ENCODE measurements at places on chromosomes 12 and 14. TPM values are rescaled to one million over a fixed set of nuclear protein-coding genes. Genes with fewer than 3 reads are reported as not detected.

PDE3A gene
- not detected for total RNA-seq

DNA sequence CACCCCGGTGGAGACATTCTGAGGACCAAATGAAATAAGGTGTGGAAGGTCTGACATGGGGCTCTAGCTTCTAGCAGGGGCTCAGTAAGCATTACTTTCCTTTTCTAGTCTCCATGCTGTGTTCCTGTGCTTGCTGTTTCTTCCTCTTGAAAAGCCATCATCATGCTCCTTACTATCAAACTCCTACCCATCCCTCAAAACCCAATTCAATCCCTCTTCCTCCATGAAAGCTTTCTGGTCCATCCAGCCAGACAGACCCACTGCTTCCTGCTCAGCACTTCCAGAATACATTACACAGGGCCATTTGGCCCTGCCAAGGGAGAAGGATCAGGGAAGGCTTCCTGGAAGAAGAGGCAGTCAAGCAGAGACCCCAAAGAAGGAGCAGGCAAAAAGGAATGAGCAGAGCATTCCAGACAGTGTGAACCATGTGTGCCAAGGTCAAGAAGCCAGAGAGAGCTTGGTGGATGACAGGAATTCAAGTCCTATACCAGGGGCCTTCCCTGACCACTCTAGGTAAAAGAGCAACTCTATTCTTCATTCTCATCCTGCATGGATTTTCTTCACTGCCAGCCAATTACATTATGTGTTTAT lies 59.5 kb downstream of the NUAK1 start:
- DNase-seq = no peak

DNA sequence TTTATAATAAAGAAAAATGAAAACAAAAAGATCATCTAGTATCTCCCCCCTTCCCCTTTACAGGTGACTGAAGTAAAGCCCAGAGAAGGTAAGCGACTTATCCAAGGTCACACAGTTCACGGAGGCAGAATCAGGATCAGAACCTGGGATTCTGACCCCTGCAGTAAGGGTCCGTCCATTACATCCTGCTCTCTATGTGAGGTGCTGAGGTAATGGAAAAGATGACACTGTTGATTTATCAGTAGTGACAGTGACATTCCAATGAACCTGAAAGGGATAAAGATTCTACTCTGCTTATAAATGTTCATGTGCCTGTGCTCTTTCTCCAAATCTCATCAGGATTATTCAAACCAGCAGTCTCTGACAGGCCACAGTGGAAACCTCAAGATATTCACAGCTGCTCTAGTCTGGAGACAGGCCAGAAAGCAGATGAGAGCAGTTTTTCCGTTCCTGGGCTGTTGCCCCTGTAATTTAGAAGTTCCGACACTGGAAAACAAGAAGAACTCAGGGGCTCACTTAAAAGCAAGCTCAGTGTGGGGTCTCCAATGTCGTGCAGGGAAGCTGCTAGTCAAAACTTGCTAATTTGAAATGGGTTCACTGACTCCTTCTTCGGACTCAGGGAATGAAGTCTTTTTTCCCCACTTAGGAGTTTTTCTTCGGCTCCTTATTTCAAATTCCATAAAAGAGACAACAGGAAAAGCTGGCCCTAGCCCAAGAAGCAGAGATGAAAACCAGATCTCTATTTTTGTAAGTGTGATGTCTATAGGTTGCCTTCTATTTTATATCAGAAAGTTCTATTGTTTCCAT lies 131.8 kb upstream of the EEA1 start:
- no peak for DNase-seq

DNA sequence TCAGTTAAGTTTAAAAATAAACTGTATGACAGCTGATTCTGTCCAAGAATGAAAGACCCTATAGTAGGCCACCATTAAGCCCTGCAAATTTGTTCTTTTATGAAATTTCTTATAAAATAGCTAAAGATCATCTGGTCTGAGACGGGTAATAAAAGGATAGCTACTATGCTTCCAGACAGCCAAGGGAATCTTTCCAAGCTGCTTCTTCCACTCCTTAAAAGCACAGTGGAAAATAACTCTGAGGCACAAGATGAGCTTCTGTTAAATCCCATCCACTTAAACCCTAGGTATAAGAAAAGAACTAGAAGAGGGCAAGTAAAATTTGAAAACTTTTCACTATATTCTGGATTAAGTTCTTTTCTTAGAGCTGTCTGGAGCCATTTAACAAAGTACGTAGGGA lies 194.3 kb downstream of the CAPZA3 start:
- DNase-seq = no peak

All from foreskin keratinocyte (primary cell).